Calu3 (cell line): ENCODE measurements at places on chromosomes 5 and 9. TPM values are rescaled to one million over a fixed set of nuclear protein-coding genes. Genes with fewer than 3 reads are reported as not detected.
A peak's percentile ranks its signal among the peaks of the same experiment; 100 is the strongest.

DNA sequence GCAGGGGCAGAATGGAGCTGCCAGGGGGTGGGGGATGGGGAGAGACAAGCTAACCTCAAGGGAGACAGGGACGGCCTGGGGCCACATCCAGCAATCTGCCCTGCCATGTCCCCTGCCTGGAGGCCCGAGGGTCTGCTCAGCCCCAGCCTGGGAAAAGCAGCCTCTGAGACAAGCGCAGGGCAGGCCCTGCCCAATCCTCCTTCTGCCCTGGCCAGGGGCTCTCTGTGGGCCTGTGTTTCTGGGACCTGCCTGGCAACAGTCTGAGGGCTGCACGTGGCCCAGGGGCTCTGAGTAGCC is 13.9 kb upstream of the QSOX2 start:
- no peaks in the 10 kb centered on the region for H3K4me1 ChIP-seq
- no peak overlapping the region for H3K27ac ChIP-seq
- DNase-seq: no peak
- no peak overlapping the region for H3K4me3 ChIP-seq
- no peaks in the 10 kb centered on the region for H3K36me3 ChIP-seq

DNA sequence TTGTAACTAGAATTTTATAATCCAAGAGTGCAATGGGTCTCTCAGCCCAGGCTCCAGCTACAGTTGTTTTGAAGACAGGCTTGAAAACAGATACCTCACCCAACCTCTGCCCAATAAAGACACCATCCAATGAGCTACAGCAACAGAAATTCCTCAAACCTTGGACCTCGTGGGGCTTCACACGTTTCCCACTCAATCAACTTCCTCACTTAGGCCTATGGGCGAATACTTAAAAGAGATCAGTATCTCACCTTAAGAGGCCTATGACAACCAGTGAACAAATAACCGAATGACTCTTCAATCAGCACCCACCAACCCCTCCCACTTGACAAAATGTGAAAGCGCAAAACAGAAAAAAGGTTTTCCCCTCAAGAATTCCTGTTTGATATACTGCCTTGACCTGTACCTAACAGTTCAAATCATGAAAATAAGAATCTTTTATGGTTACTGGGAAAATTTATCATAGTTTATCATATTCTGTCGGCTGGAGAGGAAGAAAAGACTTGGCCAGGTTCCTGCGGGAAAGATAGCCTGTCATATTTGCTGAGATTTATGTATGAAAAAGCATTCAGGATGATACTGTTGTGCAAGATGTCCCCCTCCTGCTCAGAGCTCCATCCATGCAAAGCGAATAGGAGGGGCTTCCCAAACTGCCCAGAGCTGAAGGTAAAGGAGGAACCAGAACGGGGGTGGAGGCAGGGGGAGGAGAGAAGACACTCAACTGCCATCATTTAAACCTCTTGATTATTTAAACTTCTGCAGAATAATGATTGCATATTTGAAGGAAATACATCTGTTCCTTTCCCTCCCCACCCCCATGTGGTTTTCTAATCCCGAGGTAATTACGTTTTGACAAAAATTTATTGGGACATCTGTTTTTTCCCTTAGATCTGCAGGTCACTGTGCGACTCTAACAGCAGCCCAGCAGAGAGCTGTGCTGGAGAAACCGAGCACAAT is 256.3 kb downstream of the NFIB start:
- no peak for DNase-seq
- no peaks in the 10 kb centered on the region for H3K27me3 ChIP-seq
- H3K36me3 ChIP-seq: no peaks in the 10 kb centered on the region
- H3K27ac ChIP-seq: no peak overlapping the region
- no peak overlapping the region for H3K4me3 ChIP-seq
- H3K4me1 ChIP-seq: no peaks in the 10 kb centered on the region

DNA sequence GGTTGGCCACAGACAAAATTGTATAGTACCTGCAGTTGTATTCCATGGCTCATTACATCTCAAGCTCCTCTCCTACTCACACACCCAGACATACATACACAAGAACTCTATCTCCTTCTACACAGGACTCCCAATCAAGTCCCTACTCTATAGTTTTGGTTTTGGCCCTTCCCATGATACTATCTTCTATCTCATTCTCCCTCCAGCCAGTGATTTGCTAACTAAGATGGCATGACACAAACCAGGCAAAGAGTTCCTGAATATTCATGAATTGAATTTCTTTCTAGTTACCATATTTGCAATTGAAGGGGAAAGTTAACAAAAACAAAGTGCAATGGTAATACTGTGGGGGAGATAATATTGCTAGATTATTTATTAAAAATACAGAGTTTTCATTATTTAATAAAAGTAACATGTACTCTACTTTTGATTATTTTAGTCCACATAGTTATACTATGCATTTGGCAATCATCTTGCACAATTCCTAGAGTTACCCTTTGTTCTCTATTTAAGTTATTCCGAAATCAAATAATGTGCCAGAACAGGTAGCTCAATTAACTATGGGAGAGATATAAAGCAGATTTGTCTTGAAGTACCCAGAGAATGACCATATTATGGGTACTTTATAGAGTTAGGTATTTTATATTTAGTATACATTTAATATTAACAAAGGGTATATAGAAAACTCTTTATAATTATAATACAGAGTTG is 9.6 kb upstream of the LURAP1L start:
- DNase-seq: no peak

GRCh38 chr9:70112981-70113380 is 69.3 kb downstream of the MAMDC2 start:
- DNase-seq: no peak
- no peaks in the 10 kb centered on the region for H3K27me3 ChIP-seq
- H3K4me3 ChIP-seq: no peak overlapping the region
- H3K27ac ChIP-seq: peak overlapping the region; percentile 5

GRCh38 chr5:178338750-178339144 is 106.1 kb upstream of the PHYKPL start:
- H3K4me1 ChIP-seq: no peaks in the 10 kb centered on the region
- H3K27ac ChIP-seq: no peak overlapping the region
- no peak overlapping the region for H3K4me3 ChIP-seq
- no peaks in the 10 kb centered on the region for H3K36me3 ChIP-seq
- H3K27me3 ChIP-seq: peaks cover 89% of the 10 kb centered on the region
- no peak for DNase-seq

DNA sequence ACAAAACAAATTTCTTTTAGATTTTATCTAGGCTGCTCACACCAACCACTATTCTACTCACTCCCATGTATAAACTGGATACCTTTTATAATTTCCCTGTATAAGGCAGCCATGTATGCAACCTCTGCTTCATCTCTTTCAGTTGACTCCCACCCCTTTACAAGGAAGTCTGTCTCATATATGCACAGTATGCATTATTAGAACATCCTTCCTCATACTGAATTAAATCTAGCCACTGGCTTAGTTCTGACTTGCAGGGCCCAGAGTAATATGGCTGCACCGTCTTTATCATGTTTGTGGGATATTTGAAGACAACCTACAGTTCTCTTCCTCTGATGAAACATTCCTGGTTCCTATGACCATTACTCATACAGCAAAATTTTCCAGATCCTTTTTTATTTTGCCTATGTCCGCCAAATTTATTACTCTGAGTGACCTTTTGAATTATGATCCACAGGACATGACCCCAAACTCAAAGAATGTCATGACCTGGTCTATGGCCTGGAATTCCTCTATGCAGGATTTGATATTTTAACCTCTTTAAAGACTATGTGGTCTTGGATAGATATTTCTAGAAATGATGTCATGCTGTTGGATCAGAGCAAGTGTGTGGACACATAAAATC is 76.6 kb upstream of the ITGA1 start:
- no peaks in the 10 kb centered on the region for H3K27me3 ChIP-seq
- H3K36me3 ChIP-seq: no peaks in the 10 kb centered on the region
- H3K4me3 ChIP-seq: no peak overlapping the region
- H3K4me1 ChIP-seq: peaks cover 42% of the 10 kb centered on the region

GRCh38 chr5:147939431-147940114 is 33.2 kb upstream of the C5orf46 start:
- no peak overlapping the region for H3K27ac ChIP-seq
- no peak for DNase-seq
- H3K4me3 ChIP-seq: no peak overlapping the region
- H3K4me1 ChIP-seq: no peaks in the 10 kb centered on the region
- H3K27me3 ChIP-seq: no peaks in the 10 kb centered on the region

DNA sequence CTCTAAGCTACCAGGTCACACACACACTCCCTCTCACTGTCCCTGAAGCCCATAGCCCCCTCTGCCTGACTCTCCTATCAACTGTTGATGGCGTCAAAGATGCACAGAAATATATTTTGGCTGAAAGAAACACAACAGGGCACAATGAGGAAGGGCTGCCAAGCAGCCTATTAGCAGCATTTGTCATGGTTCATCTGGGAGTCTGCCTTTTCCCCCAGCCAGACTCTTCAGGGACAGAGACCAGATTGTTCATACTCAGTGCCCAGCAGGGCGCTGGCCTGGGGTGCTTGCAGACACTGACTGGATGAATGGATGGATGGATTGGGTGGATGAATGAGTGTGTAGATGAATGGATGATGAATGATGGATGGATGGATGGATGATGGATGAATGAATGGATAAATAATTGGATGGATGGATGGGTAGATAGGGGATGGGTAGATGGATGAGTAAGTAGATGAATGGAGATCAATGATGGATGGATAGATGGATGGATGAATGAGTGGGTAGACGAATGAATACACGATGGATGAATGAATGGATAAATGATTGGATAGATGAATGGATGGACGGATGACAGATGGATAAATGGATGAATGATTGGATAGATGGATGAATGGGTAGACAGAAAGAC is 90.5 kb downstream of the ADAMTS2 start:
- H3K27me3 ChIP-seq: no peaks in the 10 kb centered on the region
- H3K4me3 ChIP-seq: no peak overlapping the region

DNA sequence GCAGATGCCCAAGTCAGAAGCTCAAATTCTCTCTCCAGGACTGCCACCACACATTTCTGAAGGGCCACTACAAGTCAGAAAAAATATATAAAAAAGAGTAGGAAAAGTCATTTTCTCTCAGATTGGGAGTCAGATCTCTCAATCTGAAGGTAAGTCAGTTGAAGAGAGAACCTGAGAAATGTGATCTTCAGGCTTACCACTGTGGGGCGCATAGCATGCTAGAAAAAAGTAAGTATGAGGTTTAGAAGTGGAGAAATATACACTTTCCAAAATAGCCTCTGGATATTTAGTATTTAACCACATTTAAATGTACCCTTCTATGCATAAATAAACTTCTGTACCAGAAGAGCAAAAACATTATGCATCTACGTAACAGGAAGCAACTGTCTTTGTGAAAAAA is 800.7 kb upstream of the CTNND2 start:
- no peaks in the 10 kb centered on the region for H3K4me1 ChIP-seq
- no peak overlapping the region for H3K27ac ChIP-seq
- H3K4me3 ChIP-seq: no peak overlapping the region
- no peaks in the 10 kb centered on the region for H3K36me3 ChIP-seq

DNA sequence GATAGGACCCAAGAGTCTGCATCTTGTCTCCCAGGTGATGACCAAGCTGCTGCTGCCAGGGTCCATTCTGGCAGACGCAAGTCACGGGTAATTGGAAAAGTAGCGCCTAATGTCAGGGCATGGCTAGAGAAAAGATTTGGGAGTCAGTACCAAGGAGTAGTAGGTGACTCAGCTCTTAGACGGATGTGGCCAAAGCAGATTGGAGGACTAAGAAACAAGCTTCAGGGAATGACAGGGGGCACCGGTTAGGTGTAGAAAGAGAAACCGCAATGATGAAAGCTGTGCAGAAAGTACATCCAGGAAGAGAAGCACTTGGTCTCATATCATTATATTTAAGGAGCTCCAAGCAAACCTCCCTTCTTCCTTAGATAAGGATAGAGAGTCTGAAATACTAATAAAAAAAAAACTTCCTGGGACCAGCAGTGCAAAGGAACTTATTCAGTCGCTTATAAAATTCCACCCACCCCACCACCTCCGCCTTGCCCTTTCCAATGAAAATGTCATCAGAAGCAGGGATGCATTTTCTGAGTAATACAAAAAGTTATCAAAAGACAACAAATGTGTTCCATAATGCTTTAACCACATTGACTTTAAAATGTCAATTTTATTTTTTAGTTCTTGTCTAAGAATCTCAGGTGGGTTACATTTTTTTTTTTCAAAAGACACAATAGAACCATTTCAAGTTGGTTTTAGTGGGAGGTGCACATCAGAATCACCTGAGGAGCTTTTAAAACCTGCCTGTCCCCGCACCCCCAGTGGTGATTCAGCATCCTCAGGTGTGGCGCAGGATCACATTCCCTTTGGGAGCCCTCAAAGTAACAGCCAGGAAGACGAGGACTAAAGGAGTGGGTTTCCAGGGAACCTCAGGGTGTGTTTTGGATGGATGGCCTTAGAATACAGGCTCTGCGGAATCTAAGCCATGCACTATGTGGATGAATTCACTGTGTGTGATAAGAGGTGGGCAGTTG is 31.2 kb downstream of the PTPN3 start:
- DNase-seq: no peak
- no peaks in the 10 kb centered on the region for H3K27me3 ChIP-seq
- peaks cover 21% of the 10 kb centered on the region for H3K36me3 ChIP-seq
- H3K4me3 ChIP-seq: no peak overlapping the region
- peaks cover 38% of the 10 kb centered on the region for H3K4me1 ChIP-seq
- H3K27ac ChIP-seq: peak overlapping the region; percentile 40

DNA sequence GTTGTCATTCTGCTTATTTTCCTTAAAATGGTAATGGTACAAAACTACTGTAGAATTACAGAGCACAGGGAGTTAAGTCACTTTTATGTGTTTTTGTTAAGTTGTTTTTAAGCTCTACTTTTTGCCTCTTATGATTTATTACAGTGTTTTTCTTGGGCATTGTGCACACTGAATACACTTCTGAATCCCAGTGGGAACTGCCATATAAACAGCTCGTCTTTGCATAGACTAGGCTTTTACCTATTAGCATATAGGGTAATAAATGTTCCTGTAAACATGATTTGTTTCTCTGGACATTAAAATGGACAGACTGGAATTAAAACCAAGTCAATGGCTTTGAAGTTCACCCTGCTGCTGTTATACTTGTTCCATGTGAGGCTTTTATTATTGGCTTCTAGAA is 12.2 kb downstream of the KLF9 start:
- no peak overlapping the region for H3K27ac ChIP-seq
- no peaks in the 10 kb centered on the region for H3K4me1 ChIP-seq

DNA sequence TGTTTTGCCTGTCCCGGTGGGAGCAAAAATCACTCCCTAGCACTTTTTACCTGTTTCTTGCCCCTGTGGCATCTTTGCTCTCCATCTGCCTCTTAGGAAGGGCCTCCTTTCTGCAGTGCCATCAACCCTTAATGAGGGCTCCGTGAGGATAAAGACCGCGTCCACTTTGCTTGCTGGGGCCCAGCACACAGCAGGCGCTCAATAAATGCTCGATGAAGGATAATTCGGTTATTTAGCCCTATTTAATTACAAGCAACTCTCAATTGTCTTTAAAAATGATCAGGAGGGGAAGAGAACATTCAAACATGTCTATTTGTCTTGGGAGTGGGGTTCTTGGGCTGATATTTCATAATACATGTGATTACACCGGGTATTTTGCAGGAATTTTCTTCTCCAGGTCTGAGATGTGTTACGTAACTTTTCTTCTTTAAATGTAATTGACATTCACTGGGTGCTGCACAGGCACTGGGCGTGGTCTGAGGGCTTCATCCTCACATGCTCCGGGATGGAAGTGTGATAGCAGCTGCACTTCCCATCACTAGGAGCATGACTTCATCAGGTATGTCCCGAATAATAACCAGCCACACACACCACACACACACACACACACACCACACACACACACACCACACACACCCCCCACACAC is 19.8 kb upstream of the NTNG2 start:
- DNase-seq: no peak
- peaks cover 92% of the 10 kb centered on the region for H3K27me3 ChIP-seq
- H3K27ac ChIP-seq: no peak overlapping the region

- H3K27ac ChIP-seq: no peak overlapping the region
- H3K36me3 ChIP-seq: no peaks in the 10 kb centered on the region
- H3K27me3 ChIP-seq: no peaks in the 10 kb centered on the region
- DNase-seq: no peak
- H3K4me3 ChIP-seq: no peak overlapping the region
- peaks cover 11% of the 10 kb centered on the region for H3K4me1 ChIP-seq
Observed at GRCh38 chr5:111532886-111533582, 20.7 kb upstream of the STARD4 start.

Gene PCDHGA1
- total RNA-seq: 0.29 TPM in 1 of 2 replicates, not detected in the other
